ENCODE measurements at places on chromosomes 1 and 21.

GRCh38 chr1:242006976-242007375 lies 8.1 kb upstream of the MAP1LC3C start:
- no peak for DNase-seq

DNA sequence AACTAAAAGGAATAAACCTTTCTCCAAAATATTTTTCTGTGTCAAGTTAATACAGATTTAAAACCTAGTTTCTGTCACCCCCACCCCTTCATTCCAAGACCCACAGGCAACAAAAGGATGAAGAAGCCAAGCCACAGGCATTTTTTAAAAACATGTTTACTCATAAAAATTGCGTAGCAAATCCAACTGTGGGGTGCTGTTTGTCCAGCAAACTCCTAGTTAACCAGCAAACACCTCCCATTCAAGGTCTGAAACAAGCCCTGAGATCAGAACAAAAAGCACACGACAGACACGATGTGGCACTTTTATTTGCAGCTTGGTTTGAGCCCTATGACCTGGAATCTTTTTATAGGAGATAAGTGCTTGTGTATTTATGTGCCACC lies 149.9 kb upstream of the CAMK1G start:
- DNase-seq, result no peak

GRCh38 chr1:74504933-74505512 lies 7.4 kb downstream of the LRRC53 start:
- peak; percentile 78 for DNase-seq

- peak; percentile 55 for DNase-seq
These were observed 2.6 kb downstream of the COL16A1 start for GRCh38 chr1:31701091-31701736.

DNA sequence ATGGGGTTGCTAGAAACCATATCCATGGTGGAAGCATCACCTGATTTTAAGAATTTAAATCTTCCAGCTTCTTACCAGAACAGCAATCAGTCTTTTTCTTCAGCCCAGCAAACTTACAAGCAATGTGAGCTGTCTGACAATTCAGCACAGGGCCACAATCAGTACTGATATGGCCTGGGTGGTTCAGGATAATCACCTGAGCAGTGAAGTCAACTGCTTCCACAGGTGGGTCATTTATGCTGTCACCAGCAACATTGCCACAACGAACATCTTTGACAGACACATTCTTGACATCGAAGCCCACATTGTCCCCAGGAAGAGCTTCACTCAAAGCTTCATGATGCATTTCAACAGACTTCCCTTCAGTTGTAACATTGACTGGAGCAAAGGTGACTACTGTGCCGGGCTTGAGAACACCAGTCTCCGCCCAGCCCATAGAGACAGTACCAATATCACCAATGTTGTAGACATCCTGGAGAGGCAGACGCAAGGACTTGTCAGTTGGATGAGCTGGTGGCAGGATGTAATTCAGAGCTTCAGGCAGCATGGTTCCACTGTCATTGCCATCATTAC lies 74.8 kb downstream of the SERINC2 start:
- no peak for DNase-seq

- DNase-seq, result no peak
These were observed 40.6 kb upstream of the DUSP10 start for GRCh38 chr1:221782477-221782876.

DNA sequence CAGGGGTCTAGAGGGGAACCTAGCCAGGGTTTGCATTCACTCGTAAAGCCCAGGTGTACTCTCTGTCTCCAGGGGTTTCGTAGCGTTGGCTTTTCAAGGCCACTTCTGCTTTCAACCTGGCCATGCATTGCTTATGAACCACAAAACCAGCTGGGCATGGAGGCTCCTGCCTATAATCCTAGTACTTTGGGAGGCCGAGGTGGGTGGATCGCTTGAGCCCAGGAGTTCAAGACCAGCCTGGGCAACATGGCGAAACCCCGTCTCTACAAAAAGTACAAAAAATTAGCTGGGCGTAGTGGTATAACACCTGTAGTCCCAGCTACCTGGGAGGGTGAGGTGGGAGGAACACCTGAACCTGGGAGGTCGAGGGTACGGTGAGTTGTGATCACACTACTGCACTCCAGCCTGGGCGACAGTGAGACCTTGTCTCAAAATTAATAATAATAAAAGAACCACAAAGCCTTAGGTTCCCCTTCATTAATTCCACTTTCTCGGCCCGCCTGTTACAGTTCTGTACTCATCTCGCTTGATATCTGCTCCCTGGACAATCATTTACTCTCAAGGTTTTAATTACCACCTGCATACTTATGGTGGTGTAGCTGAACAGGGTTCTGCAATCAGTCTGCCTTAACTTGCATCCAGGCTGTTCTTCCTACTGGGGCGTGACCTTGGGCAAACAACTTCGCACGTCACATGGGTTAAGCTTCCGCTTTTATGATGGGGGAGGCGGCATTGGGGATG lies 6.1 kb downstream of the SLC16A4 start:
- DNase-seq, result peak; percentile 30

DNA sequence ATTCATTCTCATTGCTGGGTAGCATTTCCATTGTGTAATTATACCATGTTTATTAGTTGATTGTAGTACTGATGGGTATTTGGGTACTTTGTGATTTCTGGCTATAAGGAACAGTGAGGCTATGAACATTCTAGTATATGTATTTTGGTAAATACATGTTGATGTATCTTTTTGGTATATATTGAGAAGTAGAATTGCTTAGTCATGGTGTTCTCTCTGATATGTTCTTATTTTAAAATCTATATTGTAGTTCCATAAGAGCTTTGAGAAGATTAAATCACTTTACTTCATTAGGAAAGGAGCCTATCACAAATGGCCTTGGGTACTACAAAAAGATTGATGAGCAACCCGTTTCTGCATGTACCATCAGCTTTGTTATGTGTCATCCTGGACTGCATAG lies 13.4 kb downstream of the MIXL1 start:
- DNase-seq, result no peak
